Endothelial cell (in vitro differentiated cells): ENCODE measurements at places on chromosomes 16 and 17.
A peak's percentile ranks its signal among the peaks of the same experiment; 100 is the strongest.

DNA sequence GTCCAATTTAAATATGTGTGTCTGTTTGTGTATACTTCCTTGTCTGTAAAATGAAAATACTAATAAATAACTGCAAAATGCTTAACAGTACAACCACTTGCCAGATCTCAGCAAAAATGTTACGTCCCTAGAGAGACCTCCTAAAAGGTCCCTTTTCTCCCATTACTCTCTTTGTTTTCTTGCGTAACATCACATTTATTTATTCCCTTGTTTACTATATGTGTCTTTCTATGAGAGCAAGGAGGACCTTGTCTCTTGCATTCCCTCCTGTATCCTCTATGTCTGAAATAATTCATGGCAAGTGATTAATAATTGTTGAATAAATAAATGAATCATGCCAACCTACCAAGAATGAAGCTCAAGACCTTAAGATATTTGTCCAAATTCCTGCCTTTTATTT is 1.9 kb downstream of the ACSM3 start:
- no peak for DNase-seq

GRCh38 chr17:5951912-5952311 is 118.3 kb upstream of the WSCD1 start:
- no peak for DNase-seq

- DNase-seq = no peak
Measured at GRCh38 chr17:49015924-49016774, 19.0 kb downstream of the IGF2BP1 start.

DNA sequence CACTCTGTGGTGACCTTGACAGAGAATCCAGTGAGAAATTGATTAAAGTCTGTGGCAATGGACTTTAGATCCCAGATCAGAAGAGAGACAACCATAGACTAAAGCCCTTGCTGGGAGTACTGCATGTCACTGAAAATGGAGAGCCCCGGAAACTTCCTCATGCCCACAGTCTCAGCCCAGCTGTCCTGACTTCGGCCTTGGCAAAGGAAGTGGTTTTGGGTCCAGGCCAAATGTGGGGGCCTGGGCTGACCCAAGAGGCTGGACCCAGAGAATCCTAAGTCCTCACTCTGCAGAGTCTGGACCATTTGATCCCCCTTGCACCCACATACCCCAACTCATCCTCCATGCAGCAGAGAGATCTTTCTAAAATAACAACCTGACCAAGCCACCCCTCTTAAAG is 4.7 kb upstream of the BEAN1 start:
- no peak for DNase-seq

GRCh38 chr16:24523569-24523968 is 15.8 kb upstream of the RBBP6 start:
- DNase-seq = no peak

DNA sequence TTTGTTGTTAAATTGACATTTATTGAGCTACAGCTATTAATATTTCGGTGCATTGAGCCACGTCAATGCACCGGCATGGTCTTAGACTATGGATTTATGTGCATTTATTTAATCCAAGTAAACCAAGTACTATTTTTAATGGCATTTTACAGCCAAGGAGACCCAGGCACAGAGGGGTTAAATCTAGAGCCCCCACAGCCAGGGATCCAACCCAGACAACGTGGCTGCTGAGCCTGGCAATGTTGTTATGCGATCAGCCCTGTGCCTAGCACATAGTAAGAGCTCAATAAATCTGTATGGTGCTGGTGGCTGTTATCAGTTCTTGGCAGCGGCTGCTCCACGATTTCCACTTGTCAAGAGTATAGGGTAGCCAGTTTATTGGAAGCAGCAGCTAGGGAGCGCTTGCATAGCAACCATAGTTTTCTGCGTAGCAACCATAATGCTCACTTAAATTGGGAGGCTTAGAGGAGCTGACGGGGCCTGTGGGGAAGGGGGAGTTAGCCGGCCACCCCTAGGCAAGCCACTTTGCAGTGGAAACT is 541 bp upstream of the RBBP6 start:
- DNase-seq = no peak

DNA sequence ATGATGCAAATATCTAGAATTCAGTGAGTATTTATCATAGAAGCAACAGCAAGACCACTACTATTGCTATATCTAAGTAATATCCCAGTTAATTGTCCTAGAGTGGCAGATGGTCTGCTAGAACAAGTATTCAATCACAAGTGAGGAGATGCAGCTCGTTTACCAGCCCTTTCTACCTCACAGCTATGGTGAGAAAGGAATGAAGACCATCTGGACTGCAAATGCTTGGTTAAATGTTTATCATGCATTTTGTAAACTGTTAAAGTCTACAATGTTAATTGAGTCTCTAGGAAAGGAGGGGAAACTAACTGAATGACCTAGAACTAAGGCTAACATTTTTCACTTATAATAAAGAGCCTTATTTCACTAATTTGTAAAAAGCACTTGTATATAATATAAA is 52.5 kb downstream of the CNOT1 start:
- DNase-seq = no peak

DNA sequence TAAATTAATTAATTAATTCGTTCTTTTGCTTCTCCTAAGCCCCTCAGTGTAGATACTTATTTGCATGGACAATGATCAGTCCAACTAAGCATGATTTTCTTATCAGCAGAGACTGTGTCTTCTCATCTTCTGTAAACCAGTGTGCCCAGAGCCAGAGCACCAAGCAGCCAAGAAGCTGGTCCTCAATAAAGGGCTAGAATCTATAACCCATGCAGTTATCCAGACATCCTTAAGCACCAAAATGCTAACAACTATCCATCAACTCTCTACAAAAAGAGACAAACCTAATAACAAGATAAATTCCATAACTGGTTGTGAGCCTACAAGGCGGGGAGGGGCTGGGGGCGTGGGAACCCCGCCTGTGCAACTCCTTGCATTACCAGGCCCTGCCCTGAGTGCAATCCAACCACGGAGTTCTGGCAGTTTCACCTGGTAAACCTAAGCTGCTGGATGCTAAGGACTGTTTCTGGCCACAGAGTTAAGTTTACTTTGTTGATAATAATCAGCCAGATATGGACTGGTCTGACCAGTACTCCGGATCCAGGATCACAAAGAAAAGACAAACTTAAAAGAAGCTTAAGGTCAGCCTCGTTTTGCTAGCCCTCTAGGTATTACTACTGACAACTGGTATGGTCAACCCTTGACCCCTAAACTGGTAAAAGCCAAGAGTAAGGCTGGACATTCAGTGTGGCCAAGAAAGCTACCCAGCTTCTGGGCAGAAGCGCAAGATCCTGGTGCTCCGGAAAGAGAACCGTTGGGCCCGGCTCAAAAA is 51.5 kb downstream of the ZFHX3 start:
- DNase-seq = no peak

- DNase-seq = peak; percentile 2
Measured at GRCh38 chr17:3980381-3981014, 16.3 kb upstream of the ATP2A3 start.

DNA sequence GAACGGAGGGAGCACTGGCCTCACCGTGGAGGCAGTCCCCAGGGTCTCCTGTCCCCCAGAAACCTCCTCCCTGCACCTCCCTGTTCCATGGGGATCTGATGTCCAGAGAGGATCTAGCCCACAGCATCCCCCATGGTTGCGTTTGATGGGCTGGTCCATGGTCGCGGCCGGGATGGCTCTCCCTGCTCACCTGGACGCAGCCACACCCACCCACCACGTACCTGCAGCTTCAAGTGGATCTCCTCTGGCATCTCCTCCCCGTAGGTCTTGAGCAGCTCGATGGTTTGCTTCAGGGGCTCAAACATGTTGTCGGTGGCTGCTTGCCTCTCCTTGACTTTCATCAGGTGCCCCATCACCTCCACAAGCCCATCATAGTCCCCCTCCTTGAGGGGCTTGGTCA is 47.9 kb downstream of the DNAH17 start:
- no peak for DNase-seq

GRCh38 chr16:69056421-69056820 is 49.0 kb upstream of the HAS3 start:
- no peak for DNase-seq

- DNase-seq = no peak
Measured at GRCh38 chr16:78183437-78184237, 84.2 kb downstream of the WWOX start.

- no peak for DNase-seq
Measured at GRCh38 chr17:49435671-49436029, 21.0 kb upstream of the PHB1 start.
